Activated T-helper 9 cell treated with anti-CD3 and anti-CD28 coated beads, Interleukin-2, amount 50 U/mL, for 16 hours (primary cell): ENCODE measurements at places on chromosomes 1 and 21.

DNA sequence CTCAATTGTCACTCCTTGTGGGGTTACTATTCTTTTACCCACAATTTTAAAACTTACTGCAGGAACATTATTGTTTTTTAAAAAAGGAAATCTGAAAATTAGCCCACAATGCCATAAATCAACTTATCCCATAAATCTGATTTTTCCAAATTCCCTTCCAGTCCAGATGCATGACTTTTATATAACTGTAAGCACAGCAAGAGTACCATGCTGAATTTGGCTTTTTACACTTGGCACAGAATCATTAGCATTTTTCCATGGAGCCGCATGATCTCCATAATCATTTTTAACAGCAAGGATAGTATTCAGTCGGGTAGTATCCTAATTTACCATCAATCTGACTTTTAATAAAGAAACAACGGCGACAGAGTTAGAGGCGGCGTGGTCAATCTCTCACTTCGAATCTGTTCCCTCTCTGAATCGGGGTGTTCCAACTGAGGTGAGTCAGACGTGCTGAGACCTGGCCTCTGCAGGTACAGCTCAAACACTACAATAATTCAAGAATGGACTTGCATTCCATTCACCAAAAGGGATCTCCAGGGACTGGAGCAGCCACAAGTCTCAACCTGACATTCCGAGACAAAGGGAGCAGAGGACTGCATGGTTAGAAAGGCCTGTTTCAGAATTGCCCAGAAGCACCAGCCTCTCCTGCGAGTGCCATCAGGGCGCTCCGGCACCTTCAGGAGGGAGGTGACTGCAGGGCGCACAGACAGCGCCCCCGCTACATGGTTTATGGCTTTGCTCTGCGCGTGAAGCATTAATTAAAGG lies 48.9 kb downstream of the SLC66A1 start:
- no peak for DNase-seq

- no peak for DNase-seq
Measured at GRCh38 chr1:81517987-81518386, 282.7 kb upstream of the ADGRL2 start.

DNA sequence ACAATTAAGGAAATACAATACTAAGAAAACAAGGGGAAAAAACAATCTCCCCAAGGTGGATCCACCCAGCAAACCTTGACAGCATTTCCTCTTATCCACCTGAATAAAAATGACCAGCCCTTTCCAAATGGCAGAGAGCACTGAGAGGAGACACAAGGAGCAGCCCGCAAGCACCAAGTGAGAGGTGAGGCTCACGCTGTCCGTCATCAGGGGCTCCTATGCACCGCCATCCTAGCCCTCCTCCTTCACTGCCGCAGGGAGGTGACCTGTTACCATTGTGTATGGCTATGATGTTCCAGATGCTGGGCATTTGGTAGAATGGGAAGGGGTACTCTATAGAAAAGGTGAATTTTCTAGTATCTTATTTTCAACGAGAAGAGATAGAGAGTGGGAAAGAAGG lies 31.2 kb upstream of the IL20 start:
- no peak for DNase-seq

- DNase-seq: no peak
Measured at GRCh38 chr1:38677311-38677710, 182.3 kb downstream of the RRAGC start.

DNA sequence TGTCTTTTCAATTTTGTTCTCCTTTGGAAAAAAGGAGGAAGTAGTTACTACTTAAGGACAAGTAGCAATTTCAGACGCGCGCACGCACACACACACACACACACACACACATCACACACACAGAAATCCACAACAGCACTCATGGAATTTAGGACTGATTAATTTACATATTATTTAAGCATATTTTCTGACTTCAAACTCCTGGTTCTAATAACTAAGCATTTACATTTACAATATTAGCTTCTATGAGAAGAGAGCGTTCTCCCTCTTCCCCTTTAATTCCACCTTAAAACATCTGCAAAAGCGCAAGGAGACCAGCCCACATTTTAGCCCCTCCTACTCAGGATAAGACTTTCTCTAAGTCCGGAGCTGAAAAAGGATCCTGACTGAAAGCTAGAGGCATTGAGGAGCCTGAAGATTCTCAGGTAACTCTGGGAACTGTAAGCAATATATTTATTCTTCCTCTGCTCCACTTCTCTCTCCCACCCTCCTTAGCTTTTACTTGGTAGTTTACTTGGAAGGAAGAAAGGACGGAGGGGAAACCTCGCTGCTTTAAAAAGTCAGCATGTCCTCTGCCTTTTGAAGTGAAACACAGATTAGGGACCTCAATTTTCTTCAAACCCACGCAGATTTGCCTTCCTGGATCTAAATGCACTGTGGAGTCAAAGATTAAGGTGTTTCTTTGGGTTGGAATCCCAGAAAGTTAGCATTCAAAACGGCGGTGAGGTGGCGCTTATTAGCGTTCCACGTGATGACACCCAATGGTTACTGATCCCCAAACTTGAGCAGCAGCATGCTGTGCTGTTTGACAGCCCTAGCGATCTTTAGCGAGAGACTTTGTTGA lies at the start of gene PLA2G4A:
Gene PLA2G4A (plus strand): TSS at position 339 of the 844 bp plus-strand sequence. CDS start 25,406 bp downstream, outside the sequence.
- no peak for DNase-seq

GRCh38 chr21:33373451-33373850 lies 29.8 kb upstream of the IFNGR2 start:
- no peak for DNase-seq

DNA sequence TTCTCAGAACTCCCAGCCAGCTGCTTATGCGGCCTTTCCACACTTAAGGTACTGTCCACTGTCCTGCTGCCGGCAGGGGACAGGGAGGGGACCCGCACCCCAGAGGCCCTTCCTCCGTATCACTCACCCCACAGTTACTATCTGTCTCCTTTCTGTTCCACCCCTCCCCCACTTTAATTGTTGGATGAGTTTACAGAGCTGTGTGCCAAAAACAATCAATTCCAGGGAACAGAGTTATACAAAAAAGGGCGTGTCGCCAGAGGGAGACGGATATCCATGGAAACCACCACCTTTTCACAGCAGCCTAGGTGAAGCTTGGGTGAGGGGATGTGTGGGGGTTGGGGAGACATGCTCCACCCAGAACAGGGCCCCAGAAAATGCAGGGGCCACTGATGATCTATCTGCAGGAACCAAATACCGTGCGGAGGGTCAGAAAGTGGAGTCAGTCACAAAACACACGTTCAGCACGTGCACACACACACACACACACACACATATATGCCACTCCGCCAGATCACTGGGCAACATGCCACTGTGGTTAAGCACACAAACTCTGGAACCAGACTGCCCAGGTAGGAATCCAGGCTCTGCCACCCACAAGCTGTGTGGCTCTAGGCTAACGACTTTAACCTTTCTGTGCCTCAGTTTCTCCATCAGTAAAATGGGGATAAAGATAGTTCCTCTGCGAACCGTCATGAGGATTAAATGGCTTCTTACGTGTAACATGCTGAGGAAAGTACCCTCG lies 30.5 kb downstream of the CASZ1 start:
- no peak for DNase-seq

DNA sequence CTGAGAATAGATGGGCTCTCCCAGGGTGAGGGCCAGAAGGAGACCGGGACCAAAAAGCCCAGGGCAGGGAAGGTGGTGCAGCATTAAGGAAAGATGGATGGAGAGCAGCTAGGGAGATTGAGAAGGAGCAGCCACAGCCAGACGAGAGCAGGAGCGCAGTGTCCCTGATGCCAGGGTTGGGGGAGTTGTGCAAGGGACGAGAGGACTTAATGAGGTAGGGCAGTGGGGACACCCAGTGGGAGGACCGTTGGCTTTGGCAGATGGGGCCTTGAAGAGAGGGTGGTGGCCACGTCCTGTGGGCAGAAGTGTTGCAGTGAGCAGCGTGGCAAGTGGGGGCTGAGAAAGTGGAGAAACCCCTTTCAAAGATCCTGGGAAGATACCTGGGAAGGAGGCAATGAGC lies 38.0 kb upstream of the KDM4A start:
- no peak for DNase-seq

- DNase-seq: no peak
Measured at GRCh38 chr1:1303736-1304135, 4.0 kb downstream of the ACAP3 start.

- no peak for DNase-seq
Measured at GRCh38 chr1:114324662-114324965, 170.9 kb upstream of the SYT6 start.

DNA sequence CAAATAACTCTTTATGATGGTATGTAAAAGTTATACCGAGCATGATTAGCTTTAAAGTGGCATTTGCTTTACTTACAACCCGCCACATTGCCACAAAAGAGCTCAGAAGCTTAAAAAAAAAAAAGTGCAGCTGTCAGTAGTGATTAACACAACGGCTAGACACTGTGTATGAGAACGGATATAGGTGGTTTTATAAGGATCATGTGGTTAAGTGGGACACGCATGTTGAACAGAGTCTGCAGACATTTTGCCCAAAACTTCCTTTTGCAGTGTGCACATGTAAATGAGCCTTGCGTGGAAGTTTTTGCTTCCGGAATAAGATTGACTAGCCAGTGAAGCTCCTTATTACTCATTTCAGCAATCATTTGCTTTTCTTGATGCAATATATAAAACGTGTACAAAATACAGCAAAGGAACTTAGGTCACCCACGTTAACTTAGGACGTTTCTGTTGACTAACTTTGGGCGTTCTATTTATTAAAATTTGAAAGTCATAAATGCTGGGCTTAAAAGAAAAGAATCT lies 58.7 kb upstream of the RGS1 start:
- DNase-seq: peak; percentile 28

- DNase-seq: no peak
Measured at GRCh38 chr1:192376374-192376773, 59.6 kb downstream of the RGS21 start.

DNA sequence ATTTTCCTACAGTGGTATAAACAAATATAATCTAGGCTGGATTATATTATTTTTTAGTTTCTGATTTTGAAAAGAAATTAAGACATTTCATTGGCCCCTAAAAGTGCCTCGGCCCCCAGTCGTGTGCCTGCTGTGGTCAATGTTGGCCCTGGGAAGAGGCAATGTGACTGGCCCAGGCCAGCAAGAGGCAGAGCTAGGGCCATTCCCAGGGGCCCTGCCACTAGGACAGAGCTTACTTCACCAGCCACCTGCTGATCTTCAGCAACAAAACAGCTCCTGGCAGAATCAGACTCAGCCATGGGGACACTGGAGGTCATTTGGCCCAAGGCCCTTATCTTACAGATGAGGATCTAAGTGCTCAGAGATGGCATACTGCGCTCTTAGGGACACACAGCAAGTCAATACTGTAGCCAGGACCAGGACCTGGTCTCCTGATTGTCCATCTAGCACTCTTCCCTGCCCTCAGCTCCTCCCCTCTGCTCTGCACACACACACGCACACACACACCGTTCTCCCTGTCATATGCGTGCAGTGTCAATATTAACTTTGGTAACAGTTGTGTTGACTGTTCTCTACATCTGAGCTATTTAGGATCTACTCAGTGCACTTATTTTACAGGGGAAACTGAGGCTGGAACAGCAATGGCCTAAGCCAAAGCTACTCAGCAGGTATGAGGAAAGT lies 16.6 kb upstream of the KLHDC7A start:
- DNase-seq: no peak

DNA sequence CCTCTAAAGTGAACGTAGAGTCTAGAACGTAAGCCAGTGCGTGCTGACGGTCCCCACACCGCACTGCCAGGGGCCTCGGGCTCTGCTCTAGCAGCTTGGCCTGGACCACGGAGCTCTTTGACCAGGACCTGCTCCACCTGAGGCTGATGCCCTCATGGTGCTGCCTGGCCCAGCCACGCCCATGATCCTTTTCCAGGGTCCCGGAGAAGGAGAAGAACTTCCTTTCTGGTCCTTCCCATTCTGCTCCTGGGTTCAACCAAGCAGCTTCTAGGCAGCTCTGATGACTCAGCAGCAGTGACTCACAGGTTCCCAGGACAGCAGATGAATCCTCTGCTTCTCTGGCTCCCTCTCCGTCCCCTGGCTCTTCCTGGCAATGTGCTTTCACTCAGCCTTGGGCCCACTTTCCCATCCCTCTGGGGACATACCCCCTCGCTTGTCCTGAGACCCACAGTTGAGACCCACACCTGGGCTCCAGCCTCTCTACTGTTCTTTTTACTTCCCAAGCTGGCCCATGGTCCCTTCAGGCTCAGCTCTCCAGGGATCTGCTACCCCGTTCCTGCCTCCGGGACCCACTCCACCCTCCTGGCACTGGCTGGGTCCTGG lies 246.3 kb upstream of the RAB4A start:
- DNase-seq: no peak

DNA sequence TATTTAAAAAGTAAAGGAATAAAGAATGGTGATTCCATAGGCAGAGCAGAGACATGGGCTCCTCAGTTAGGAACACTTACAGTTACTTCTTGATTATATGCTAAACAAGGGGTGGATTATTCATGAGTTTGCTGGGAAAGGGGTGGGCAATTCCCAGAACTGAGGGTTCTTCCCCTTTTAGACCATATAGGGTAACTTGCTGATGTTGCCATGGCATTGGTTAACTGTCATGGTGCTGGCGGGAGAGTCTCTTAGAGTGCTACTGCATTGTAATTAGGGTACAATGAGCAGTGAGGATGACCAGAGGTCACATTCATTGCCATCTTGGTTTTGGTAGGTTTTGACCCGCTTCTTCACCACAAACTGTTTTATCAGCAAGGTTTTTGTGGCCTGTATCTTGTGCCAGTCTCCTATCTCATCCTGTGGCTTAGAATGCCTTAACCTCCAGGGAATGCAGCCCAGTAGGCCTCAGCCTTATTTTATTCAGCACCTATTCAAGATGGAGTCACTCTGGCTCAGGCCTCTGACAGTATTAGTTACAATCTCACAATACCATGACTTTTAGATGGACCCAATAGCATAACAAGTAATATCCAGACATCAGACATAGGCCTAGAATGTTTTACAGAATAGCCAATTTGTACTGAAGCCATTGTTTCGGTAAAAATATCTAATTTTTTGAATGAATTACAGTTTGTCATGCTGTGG lies 106.8 kb downstream of the ZBTB18 start:
- no peak for DNase-seq

GRCh38 chr1:2152954-2153353 lies 41.6 kb downstream of the FAAP20 start:
- no peak for DNase-seq

DNA sequence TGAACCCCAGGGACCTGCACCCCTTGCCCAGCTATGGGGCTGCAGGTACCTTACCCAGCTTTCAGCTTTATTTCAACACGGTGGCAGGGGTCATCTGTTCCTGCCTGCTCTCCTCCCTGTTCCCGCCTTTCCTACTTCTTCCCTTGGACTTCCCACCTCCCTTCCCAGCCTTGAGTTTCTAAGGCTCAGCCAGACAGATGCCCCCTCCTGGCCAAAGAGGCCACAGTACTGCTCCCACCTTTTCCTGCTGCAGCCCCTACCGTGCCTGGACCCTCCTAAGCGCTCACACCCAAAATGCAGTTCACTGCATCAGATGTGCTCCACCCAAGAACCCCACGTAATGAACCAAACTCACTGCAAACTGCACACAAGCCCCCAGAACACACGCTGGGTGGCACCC lies 7.7 kb downstream of the NOC2L start:
- no peak for DNase-seq

DNA sequence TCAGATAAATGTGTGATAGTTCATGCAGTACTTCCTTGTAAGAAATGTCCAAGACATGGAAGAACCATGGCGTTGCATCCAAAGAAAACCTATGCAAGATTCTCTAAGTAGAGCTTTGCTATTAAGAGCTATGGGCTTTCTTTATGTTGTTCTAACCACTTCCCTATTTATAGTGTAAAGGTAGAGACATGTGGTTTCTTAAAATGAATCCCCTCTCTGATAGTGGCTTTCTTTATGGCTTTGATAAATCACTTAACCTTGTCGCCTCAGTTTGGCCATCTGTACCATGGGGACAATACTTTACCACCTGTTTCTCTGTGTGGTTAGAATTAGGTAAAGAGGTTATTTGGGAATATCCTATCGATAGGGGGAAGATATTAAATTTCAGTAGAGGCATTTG lies 305.5 kb downstream of the NFIA start:
- no peak for DNase-seq
